ENCODE measurements at places on chromosomes 13 and 19.

DNA sequence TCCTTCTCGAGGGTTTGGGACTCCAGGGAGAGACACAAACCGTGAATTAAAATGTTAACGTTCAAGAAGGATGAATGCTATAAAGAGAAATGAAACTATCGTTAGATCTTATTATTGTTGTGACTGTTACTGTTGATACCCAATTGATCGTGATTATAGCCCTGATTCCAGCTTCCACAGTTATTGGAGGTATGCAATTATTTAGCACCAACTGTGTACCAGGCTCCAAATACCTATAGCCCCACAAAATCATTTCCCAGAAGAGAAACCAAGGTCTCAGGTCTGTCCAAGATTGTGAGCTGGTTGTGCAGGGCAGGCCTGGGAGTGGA is 30.1 kb upstream of the NFIC start:
- no peak for DNase-seq

GRCh38 chr19:41424335-41425173 is 2.6 kb downstream of the B3GNT8 start:
- DNase-seq: no peak

DNA sequence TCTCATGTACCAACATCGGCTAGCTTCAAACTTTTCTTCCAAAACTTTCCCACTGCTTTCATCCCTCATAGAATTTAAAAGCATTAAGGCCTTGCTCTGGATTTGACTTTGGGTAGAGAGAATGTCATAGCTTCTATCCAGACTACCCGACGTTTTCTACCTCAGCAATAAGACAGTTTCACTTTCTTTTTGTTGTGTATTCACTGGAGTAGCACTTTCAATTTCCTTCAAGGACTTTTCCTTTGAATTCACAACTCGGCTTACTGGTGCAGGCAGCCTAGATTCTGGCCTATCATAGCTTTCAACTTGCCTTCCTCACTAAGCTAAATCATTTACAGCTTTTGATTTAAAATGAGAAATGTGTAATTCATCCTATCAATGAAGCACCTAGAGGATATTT is 420.4 kb upstream of the GPC6 start:
- no peak for DNase-seq

- DNase-seq: no peak
Measured at GRCh38 chr19:55284405-55285058, 735 bp downstream of the BRSK1 start.

GRCh38 chr13:113393226-113393562 is 29.3 kb upstream of the GRTP1 start:
- no peak for DNase-seq

DNA sequence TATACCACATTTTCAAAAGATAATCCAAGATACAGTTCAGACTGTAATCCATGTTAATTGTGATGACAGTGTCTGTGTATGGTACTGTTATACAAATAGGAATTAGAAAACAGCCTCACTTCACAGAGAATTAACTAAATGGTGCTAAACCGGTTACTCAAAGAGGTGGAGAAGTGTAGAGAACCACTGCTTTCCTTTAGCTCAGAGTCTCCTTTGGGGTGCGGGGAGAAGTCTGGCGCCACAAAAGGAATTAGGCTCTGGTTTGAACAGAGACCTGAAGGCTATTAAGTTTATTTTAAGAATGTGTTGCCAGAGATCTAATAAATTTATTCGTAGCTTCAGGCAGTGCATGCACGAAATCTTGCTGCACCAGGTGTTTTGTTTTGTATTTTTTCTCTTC is 65.8 kb downstream of the FREM2 start:
- no peak for DNase-seq

DNA sequence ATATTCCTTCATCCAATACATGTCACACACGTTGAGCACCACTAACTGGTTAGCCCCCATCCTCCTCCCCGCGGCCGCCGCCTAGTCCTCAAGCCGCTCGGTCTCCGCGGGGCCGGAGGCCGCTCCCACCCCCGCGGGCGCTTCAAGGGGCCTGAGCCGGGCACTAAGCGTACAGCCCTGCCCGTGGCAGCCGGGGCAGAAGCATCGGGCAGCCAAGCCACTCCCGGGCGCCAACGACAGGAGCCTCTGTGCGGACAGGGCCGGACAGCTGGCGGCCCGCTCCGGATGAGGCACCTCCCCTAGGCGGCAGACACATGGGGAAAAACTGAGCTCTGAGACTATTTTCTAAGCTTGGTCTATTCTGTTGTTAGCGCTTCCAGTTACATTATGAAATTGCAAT is 2.8 kb upstream of the ZNF543 start:
- DNase-seq: no peak

- no peak for DNase-seq
Measured at GRCh38 chr19:29796173-29796573, 15.6 kb upstream of the CCNE1 start.

GRCh38 chr19:4305257-4305612 is 837 bp downstream of the FSD1 start:
- no peak for DNase-seq

GRCh38 chr13:85738696-85739320 is 60.4 kb downstream of the SLITRK6 start:
- no peak for DNase-seq

DNA sequence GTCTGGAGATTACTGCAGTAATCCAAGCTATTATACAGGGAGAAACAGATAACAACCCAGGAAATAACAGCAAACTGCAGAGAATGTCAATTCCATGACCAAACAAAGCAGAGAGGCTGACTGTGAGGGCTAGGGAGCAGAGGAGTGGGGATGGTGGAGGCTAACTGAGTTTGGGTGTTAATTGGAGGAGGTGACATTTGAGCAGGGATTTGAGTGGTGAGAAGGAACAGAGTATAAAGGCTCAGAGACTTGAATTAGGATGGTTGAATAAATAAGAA is 3.1 kb downstream of the DMAC2 start:
- DNase-seq: no peak

DNA sequence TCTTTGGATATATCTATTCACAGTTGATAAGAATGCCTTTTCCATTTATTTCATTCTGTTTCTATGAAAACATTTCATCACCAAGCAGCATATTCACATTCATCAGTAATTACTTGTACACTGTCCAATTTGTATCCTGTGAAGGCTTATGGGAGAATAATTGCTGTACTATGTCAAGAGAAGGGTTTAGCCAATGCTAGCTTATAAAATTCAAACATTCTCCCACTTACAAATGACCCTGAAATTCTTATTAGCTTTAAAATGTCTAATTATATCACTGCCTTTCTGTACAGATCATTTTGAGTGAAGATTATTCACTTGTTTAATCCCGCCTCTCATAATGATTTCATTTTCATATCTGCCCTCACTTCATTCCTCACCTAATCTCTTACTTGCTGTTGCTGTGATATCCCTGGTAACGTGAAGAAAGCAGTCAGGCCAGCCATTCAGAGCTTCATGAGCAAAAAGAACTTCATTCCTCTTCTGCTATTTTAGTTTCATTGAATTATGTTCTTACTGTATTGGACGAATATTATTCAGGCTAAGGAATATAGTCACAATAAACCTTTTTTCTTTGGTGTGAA is 778.7 kb downstream of the OLFM4 start:
- no peak for DNase-seq

DNA sequence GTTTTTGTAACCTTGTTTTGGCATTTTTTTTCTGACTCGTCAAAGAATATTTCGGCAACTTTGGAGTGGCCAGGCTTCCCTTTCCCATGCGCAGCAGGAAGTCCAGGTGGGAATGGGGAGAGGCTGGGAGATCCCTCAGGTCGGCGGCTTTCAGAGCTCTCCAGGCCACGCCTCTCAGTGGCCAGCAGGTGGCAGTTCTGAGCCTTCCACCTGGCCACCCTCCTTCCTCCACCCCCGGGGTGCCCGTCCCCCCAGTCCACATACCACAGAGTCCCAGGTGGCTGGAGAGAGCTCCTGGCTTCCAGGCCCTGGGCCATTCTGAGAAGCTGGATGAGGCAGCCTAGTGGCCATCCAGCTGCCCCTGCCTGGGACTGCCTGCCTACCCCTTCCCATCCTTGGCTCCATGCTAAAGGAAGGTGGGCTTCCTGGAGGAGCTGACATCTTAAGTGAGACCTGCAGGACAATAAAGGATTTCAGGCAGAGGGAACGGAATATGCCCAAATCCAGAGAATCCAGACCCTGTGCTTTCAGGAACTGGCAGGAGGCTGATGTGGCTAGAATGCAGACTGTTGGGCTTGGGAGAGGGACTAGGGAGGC is 46.3 kb downstream of the CCNE1 start:
- no peak for DNase-seq

GRCh38 chr19:46428239-46429135 is at the start of gene PNMA8C:
Gene PNMA8C (minus strand): TSS chr19:46428936. CDS start chr19:46428359, 577 bp downstream.
- DNase-seq: no peak

DNA sequence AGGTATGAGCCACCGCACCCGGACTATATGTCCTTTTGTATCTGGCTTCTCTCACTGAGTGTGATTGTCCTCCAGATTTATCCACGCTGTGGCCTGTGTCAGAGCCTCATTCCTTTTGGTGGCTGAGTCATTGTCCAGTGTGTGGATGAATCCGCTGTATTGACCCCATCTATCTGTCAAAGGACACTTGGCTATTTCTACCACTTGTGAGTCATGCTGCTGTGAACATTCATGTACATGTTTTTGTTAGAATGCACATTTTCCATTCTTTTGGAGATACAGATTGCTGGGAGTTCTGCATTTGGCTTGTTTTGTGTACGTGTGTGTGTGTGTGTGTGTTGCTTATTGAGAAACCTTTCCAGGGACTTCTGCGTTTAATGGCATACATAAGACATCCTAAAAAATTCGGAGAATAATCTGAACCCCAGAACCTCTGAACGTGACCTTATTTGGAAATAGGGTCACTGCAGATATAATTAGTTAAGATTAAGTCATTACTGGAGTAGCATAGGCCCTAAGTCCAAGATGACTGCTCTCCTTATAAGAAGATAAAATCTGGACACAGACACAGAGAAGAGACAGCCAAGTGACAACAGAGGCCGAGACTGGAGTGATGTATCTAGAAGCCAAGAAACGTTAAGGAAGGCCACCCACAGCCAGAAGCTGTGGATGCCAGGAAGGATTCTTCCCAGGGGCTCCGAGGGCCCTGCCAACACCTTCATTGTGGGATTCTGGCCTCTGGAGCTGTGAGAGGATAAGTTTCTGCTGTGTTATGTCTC is 4.9 kb upstream of the GIPC3 start:
- no peak for DNase-seq

- no peak for DNase-seq
Measured at GRCh38 chr13:53137779-53138178, 109.2 kb downstream of the OLFM4 start.

GRCh38 chr13:43797159-43797558 is 10.4 kb upstream of the ENOX1 start:
- DNase-seq: no peak

DNA sequence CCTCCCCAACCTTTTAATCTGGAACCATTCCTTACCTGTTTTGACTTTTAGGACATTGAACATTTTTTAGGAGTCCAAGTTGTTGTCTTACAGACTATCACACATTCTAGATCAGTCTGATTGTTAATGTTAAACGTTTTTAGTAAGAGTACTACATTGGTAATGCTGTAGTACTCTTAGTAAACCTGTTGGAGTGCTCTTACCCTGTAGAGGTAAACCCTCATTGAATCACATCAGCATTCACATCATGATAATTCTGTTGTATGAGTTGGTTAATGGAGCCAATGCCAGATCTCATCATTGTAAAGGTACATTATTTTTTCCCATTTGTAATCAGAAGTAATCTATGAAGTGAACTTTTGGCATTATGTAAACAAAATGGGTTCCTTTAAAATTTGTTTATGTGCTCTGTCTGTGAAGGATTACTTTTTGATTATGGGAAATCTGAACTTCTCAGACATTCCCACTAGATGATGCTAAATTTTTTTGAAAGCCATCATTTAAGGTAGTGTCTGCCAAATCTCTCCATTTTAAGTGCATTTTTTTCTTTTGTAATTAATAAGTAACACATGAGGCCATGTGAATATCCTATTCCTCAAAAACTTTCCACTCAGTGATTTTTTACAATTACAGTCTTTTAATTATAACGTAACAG is 55.2 kb downstream of the VWA8 start:
- no peak for DNase-seq

- DNase-seq: no peak
Measured at GRCh38 chr13:23025864-23026608, 154.7 kb upstream of the SGCG start.

- DNase-seq: no peak
Measured at GRCh38 chr13:25501231-25501630, 129.5 kb downstream of the ATP8A2 start.

GRCh38 chr19:51690454-51691073 is 2.6 kb upstream of the SPACA6 start:
- DNase-seq: no peak

GRCh38 chr19:28523619-28524018 is 689.3 kb downstream of the UQCRFS1 start:
- no peak for DNase-seq
